ENCODE measurements at places on chromosomes 4 and X.
A peak's percentile ranks its signal among the peaks of the same experiment; 100 is the strongest.

DNA sequence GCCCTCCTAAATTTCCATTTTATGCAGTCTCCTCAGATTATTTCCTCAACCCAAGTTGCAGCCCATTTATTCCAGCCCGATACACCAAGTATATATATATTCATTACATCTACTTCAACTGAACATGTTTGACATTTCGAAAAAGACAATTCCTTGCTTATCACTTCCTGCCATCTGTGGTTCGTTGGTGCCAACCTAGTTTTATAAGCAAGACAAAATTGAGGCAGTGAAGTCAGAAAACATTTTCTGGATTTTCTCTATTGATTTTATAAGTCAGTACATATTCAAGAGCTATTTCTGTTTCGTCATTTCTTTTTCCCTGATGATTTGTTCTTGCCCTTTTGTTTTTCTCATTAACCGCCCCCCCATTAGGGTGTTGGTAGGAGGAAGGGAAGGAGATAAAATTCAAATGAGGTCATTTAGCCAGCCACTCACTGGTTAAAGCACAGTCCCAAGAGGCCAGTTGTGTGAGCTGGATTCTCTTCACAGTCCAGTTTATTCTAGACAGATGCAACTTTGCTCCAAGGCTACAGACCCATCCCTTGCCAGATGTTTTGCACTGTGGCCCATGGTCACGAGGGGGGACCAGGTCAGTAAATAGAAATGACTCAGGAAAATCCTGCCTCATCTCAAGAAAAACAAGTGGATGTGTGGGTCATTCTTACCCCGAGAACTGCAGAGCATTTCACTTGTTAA, 20.3 kb upstream of the VEGFD start:
- peak; percentile 51 for DNase-seq

DNA sequence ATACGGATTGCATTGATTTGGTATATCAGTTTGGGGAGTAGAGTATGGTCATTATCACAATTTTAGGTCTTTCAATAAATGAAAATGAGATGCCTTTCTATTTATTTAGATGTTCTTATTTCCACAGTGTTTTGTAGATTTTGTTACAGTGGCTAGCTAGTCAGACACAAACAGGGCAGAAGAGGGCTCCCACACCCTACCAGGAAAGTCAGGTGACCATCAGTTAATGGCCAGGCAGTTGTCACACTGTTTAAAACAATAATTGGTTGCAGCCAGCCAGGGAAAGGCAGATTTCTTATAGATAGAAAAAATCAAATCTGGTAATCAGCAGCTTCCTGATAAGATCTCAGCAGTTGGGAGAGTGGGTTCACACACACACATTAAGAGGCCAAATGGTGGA, 57.2 kb downstream of the UGT2B17 start:
- DNase-seq = no peak

DNA sequence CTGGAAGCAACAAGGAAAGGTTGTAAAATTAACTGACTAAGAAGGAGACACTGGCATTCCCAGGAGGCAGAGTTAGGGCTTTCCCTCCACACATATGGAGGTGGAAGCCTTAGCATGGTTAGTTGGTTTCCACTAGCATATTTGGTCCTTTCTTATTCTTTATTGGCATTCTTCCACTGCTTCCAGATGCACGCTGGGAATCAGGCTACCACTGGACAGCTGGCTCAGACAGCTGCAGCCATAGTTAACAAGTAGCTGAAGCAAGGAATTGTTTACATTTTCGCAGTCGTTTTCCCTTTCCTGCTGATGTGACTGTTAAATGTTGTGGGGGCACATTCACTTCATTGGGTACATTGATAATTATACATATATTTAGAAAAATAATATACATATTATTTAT, 169.2 kb downstream of the GRIA2 start:
- no peak for DNase-seq

GRCh38 chr4:14259936-14260335, 632.4 kb upstream of the BOD1L1 start:
- DNase-seq = no peak

DNA sequence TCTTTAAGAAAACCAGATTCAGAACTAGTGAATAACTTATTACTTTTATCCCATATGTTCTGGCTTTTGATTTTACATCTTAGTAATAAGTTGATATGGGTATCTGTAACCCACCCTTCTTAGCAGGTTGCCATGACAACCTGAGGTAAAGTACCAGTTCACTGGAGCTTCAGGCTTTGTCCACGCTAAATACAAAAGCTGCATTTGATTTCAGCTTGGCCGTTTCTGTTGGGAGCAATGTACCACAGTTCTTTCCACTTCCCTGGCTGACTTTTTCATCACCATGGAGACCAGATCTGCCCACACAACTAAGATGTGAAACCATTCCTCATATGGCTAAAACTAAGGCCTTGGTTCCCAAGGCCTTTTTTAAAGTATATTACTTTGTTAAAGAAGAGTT, 26.1 kb downstream of the KLHL34 start:
- no peak for DNase-seq

GRCh38 chr4:24850674-24851073, 55.3 kb downstream of the SOD3 start:
- DNase-seq = no peak

DNA sequence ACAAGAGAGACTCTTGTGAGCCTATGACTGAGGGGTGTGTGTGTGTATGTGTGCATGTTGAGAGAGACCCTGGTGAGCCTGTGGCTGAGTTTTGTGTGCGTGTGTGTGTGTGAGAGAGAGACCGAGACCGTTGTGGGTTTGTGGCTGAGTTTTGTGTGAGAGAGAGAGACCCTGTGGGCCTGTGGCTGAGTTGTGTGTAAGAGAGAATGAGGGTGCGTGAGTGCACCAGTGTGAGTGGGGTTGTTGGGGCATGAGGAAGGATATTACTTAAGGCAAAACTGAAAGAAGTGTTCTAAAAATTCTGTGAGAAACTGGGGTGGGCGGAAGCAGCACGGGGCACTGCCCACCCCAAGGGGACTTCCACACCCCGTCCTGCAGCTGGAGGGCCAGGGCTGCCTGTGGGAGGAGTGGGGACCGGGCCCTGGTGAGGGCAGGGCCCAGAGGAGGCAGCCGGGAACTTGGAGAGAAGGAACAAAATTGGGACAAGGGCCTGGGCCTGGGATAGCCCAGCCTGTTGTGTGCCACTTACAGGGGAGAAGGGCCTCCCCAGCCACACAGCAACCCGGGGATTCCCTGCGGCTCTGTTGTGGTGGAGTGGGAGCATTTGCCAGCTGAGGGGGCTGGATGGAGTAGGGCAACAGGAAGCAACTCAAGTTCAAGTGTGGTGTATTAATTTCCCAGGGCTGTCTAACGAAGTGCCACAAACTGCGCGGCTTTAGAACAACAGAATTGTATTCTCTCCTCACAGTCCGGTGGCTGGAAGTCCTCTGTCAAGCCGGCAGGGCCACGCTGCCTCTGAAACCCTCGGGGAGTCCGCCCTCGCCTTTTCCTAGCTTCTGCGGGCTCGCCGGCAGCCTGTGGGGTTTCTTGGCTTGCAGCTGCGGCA, 22.1 kb downstream of the TMEM131L start:
- DNase-seq = no peak

GRCh38 chr4:182179105-182179504, 64.1 kb upstream of the TENM3 start:
- peak; percentile 62 for DNase-seq

GRCh38 chr4:3283483-3283882, 9.3 kb upstream of the RGS12 start:
- DNase-seq = no peak

GRCh38 chrX:29617276-29617675, 598.1 kb upstream of the MAGEB2 start:
- no peak for DNase-seq

DNA sequence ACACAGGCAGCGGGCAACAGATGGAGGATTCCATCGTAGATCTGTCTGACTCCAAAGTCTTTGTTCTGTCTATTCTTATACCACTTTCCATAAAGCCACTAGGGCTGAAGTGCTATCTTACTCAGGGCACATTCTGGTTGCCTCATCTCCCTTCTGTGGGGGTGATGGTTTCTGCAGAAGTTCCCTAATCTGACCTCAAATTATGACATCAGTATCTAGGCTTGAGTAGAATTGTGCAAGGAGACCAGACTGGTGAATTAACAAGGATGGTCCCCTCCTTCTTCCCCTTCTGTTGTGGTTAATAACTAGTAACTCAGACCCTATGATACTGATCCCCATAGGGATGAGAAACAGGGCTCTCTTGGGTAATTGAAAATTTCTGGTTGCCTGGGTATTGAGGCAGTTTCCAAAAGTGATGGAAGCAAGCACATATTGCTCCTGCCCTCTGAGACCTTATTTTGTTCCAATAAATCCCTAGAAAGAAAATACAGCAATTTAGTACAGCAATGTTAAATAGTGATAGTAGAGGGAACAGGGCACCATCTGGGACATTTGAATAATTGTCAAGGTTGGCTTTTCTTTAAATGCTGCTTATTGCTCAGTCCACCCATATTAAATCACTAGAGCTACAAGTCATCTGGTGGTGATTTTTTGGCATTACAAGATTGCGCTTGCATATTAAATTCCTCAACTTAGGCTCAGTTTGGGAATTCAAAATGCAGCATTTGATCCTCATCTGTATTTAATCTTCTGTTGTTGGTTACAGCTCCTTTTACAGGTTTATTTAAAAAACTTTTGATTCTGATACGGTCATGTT, 57.3 kb upstream of the AP1S2 start:
- no peak for DNase-seq

- DNase-seq = no peak
Observed at GRCh38 chrX:108271397-108271787, 166.8 kb downstream of the COL4A6 start.

- no peak for DNase-seq
Observed at GRCh38 chrX:141791856-141792255, 46.3 kb upstream of the MAGEC3 start.

GRCh38 chr4:183832776-183833450, 72.2 kb upstream of the STOX2 start:
- no peak for DNase-seq

DNA sequence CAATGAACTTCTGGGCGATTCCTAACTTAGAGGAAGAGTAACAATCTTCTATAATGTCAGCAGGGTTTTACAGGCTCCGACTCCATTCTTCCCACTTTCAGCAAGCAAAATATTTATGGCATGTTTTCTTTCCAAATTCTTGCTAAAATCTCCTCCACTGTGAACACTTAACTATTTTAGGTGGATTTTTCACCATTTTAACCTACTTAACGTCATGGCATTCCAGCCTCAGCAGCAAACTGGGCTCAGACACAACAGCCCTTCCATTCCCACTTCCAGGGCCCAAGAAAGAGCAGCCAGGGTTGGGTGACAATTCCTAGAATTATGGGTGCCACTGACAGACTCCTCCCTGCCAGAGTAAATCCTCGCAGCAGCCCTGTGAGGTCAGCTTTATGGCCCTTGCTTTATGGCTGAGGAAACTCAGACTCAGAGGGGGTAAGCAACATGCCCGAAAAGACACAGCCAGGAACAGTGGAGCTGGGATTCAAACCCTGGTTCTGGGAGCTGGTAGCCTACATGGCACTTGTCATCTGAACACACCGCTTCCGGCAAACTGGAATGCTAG, 112.8 kb upstream of the MAP3K15 start:
- DNase-seq = no peak

DNA sequence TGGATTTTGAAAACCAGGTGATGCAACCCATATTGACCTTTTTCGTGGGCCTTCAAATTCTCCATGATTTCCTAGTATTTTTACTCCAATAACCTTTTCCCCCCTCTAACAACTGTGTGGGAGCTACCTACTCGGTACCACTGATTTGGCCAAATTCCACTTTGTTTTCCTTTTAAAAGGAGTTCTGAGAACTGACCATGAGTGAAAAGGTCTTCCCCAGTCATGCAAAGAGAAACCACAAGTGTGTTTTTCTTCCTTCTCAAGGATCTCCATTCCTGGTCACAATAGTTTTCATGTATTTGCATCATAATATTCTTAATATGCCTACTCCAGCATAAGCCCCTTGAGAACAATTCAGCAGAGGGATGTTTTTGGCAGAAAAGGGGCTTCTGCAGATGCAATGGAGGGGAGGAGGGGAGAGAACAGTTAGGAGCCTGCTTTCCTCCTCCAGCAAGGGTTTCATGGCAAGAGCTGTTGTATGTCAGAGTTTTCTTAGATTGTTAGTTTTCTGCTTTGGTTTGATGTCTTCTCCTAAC, 195.3 kb upstream of the ANXA3 start:
- no peak for DNase-seq

GRCh38 chrX:52261125-52261462, 76.4 kb downstream of the MAGED4 start:
- no peak for DNase-seq

- DNase-seq = no peak
Observed at GRCh38 chr4:69860521-69861298, 765 bp upstream of the SULT1E1 start.

DNA sequence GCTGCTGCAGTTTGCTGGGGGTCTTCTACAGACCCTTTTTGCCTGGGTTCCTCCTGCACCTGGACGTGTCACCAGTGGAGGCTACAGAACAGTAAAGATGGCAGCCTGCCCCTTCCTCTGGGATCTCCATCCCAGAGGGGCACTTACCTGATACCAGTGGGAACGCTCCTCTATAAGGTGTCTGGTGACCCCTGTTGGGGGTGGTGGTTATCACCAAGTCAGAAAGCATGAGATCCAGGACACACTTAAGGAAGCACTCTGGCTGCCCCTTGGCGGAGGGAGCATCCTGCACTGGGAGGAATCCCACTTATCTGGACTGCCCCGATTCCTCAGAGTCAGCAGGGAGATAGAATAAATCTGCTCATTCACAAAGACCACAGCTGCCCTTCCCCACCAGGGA, 218.9 kb upstream of the GALNTL6 start:
- DNase-seq = no peak

GRCh38 chr4:184825141-184825895, 450 bp downstream of the ACSL1 start:
- DNase-seq = no peak

DNA sequence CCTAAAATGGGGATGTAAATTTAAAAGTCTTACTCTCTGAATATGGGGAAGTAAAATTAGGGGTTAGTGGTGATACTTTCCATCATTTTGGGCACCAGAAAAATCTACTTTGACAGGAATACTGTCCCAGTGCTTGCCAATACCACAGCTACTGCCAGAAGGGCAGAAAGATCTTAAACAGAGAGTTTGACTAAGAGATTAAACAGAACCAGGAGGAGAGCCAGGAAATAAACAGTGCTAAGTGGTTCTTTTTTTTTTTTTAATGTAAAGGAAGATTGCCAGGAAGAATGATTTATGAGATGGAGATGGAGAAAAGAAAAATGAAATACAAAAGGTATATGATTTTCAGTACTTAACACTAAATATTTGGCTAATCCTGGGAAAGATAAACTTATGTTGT, 126.8 kb downstream of the RTL3 start:
- DNase-seq = no peak

- no peak for DNase-seq
Observed at GRCh38 chr4:147733716-147734344, 1.9 kb downstream of the ARHGAP10 start.

GRCh38 chrX:139120760-139121159, 409.2 kb upstream of the FGF13 start:
- DNase-seq = no peak

GRCh38 chrX:29397506-29397905, 810.3 kb downstream of the IL1RAPL1 start:
- no peak for DNase-seq

DNA sequence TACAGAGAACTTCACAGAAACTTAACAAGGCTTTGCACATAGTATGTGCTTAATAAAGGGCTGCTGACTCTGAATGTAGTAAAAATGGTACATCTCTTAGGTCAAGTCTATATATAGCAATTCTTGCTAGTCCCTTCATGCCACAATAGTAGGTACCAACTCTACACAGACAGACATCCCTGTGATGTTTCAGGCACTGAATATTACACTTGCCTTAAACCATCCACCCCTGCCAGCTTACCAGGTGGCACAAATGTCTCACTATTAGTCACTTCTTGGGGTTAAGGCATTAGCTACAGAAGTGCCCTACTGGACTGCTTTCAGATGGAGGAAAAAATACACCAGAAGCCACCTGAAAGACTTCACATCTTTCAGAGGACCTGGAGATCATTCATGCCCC, 86.3 kb upstream of the CITED1 start:
- DNase-seq = no peak

Data from NCI-H526 (cell line).